ENCODE measurements at places on chromosomes 2 and 18. TPM values are rescaled to one million over a fixed set of nuclear protein-coding genes. Genes with fewer than 3 reads are reported as not detected.

C2orf78 gene
- not detected for total RNA-seq

RPRM gene
- not detected for total RNA-seq

LBX2 gene
- 1.4 TPM for total RNA-seq

GRCh38 chr2:105052773-105053172 lies 14.9 kb downstream of the MRPS9 start:
- DNase-seq: peak; percentile 51

- no peak for DNase-seq
Observed at GRCh38 chr2:73285159-73285739, 971 bp upstream of the FBXO41 start.

- peak; percentile 14 for DNase-seq
Observed at GRCh38 chr2:227228061-227228667, 63.7 kb downstream of the COL4A3 start.

GRCh38 chr18:58451115-58451971 lies 177.5 kb downstream of the ALPK2 start:
- peak; percentile 81 for DNase-seq

DNA sequence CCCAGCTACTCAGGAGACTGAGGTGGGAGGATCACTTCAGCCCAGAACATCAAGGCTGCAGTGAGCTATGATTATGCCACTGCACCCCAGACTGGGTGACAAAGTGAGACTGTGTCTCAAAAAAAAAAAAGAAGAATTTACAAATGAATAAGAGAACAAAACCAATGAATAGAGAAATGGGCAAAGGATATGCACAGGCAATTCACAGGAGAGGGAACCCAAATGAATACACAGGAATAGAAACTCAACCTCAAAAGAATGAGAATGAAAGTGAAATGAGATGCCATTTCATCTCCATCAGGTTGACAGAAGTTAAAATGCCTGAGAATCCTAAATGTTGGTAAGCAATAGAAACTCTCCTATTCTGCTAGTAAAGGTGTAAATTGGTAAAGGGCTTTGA lies 40.2 kb downstream of the CFAP221 start:
- no peak for DNase-seq

- no peak for DNase-seq
Observed at GRCh38 chr18:10234281-10234680, 220.2 kb upstream of the APCDD1 start.

- no peak for DNase-seq
Observed at GRCh38 chr2:220104871-220105351, 477.5 kb downstream of the SLC4A3 start.

GRCh38 chr2:191905336-191905735 lies 58.4 kb upstream of the CAVIN2 start:
- no peak for DNase-seq

- DNase-seq: no peak
Observed at GRCh38 chr2:105580216-105580615, 164.5 kb upstream of the NCK2 start.

GRCh38 chr18:59846814-59847490 lies 52.8 kb upstream of the PMAIP1 start:
- DNase-seq: no peak

DNA sequence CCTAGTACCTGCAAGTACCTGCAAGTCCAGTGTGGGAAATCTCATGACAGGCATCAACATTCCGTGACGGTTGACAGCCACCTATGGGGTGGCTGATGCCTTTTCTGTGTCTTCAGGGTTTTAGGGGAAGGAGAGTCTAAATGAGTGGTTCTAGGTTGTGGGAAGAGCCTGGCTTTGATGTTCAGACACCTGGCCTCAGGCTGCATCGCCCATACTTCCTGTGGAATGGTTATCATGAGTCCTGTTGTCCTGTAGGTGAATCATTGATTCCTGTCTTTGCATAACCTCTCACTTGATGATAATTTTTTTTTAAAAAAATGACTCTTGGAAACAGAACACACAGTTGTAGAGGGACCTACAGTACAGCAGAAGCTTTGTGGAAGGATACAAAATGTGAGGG lies 108.9 kb downstream of the NEDD4L start:
- no peak for DNase-seq

- DNase-seq: no peak
Observed at GRCh38 chr2:158750458-158751125, 44.5 kb upstream of the DAPL1 start.

DNA sequence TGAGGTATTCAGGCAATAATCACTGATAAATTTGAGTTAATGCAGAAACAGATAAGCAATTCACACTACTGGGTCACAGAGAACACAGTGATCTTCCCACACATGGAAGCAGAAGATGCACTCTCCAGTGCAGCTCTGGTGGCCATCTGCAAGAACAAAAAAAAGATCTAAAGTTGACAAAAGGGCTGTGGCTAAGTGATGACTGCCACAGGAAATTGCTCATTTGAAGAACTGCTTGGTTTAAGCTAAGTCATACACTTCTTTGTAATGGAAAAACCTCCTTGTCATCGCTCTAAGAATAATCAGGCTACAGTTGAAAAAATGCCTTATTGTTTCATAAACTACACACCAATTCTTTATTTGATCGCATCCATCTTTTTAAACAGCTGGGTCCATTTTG lies 115.1 kb downstream of the DTNB start:
- no peak for DNase-seq

DNA sequence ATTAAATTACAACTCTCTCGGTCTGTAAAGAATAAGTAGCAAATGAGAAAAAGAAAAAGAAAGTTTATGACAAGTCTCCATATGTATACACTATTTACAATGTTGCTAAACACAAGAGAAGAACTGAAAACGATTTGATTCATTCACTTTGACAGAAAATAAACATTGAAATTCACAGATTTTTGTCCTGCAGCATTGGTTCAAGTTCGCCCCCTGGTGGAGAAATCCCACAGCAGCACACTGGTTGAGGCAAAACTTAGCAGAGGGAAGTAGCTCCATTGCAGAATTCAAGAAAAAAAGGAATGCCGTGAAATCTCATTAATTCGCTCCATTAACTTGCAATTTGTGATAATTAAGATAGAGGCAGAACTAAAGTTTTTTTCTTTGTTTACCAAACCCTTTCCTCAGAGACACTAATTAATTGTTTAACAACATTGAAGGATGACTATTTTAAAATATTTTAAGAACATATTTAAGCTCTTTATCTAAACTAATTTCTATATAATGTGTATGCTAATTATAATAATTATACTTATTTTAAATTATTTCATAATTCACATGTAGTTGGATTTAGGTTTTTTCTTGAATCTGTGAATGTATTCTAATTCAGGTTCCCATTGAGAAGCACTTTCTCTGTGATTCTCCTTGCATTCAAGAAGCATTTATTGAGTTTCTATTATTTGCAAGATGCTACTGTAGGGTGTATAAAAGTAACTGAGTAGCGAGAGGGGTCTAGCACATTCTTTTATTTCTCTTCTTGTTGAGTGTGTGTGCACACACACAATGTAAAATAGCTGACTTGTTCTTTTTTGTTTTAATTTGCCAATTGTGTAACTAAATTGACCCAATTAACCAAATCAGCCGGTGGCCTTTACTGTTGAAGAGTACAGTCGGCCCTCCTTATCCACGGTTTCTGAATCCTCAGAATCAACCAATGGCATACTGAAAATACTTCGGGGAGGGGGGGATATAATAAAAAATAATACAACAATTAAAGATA lies 74.1 kb downstream of the COL4A3 start:
- peak; percentile 74 for DNase-seq

GRCh38 chr2:20566331-20566730 lies 84.6 kb downstream of the HS1BP3 start:
- DNase-seq: no peak

All from right lobe of liver (tissue), 6 donors.